Stimulated activated CD8-positive, alpha-beta memory T cell treated with anti-CD3 and anti-CD28 coated beads, Interleukin-7, amount 100 ng/mL, for 48 hours (primary cell): ENCODE measurements at places on chromosomes 12 and 14.
A peak's percentile ranks its signal among the peaks of the same experiment; 100 is the strongest.

- no peak for DNase-seq
Measured at GRCh38 chr12:90995010-90995409, 9.8 kb downstream of the EPYC start.

DNA sequence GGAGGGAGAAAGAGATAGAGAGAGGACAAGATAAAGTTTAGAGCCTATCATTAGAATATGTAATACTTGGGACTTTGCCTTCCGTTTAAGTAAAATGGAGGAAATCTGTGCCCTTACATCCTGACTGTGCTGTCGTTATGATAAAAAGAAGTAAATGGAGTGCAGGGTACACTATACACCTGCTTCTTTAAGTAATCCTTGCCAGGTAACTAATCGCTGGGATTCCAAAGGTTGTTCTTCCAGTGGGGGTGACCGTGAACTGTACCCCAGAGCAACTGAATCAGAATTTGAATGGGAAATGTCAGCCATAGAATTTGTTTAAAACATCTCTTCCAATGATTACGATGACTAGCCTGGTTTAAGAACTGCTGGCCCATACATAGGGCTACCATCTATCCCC, 126.1 kb upstream of the EEA1 start:
- no peak for DNase-seq

DNA sequence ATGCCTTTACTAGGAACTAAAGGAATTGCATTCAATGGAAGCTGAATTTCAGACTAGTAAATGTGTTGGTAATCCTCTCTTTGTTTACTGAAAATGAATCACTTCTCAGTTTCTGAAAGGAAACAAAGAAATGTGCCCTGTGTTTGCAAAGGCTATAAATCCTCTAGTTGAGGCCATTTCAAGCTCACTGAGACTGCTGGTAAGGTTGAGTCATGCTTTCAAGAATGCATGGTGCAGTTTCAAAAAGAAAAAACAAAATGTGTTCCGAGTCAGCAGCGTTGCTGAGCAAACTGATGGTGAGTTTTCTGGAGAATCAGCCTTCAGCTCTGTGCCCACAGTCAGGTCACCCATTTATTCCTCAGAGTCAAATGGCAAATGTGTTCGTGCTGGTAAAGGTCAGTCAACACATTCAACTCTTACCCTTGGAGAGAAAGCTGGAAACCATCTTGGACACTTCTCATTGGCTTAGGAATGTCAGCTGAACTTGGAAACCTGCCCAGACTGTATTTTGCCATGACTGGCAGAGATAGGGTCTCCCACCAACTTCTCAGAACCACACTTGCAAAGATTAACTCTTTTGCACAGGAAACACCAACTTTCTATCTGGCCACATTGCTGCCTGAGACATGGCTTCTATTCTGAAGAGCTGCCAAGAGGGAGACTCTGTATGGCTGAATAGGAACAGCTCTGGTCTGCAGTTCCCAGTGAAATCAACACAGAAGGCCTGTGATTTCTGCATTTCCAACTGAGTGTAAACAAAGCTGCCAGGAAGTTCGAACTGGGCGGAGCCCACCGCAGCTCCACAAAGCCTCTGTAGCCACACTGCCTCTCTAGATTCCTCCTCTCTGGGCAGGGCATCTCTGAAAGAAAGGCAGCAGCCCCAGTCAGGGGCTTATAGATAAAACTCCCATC, 484.4 kb downstream of the ATP23 start:
- DNase-seq = no peak

DNA sequence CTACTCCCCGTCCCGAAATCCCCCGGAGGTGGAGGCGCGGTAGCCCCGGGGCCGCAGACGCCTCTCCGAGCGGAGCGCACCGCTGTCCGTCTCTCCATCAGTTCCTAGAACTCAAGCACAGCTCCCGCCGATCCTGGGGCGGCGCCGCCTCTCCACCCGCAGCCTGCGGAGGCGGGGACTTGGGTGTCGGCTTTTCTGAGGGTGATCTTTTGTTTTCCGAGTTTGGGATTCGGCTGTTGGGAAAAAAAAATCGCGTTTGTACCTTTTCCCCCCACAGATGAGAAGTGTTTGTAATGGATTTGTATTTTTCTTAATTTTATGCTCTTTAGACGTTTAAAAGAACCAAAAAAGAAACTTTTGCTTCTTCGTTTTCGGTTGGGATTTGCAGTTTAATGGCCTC, 26.6 kb downstream of the LRCOL1 start:
- DNase-seq = no peak

DNA sequence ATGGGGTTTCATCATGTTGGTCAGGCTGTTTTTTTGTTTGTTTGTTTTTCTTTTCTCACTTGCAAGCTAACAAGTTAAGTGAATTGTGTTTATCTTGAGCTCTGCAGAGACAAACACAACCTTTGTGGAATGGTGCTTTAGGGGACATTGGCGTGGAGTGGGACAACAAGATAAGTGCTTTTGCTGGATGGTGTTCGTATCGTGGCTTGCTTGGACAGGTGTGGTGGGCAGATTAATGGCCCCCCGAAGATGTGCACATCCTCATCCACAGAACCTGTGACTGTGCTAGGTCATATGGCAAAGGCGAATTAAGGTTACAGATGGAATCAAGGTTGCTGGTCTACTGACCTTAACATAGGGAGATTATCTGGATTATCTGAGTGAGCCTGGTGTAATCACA, 7.0 kb downstream of the MLXIP start:
- no peak for DNase-seq

DNA sequence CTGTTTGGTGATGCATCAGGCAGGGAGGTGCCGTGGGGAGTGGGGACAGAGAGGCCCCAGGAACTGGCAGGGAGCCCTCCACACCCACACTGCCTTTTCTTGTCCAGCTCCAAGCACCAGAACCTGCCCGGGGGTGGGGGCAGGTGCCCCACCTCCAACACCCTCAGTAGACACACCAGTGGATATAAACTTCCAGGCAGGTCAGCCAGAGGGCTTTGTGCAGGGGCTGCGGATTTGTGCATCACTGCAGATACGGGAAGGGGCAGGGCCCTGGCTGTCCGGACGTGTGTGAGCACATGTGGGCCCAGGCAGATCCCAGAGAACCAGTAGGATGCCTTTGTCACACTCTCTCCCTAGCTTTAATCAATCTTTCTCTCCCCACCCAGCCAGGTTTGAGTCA, 1.3 kb upstream of the TGM1 start:
- no peak for DNase-seq

DNA sequence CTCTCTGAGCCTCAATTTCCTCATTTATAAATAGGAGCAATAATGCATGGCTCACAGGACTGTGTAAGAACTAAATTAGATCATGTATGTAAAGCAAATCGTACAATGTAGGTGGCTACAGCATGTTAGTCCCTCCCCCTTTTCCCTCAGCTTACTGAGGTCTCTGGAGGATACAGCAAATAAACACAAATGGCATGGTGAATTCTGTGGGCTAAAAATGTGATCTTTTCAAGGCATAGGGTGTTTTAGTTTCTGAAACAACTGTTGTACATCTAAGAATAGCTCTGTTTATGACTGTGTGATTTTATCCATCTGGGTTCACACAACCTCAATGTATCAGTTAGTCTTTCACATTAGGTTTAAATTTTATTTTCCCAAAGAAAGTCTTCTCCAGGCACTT, 121.2 kb upstream of the PLEKHG7 start:
- DNase-seq = no peak

DNA sequence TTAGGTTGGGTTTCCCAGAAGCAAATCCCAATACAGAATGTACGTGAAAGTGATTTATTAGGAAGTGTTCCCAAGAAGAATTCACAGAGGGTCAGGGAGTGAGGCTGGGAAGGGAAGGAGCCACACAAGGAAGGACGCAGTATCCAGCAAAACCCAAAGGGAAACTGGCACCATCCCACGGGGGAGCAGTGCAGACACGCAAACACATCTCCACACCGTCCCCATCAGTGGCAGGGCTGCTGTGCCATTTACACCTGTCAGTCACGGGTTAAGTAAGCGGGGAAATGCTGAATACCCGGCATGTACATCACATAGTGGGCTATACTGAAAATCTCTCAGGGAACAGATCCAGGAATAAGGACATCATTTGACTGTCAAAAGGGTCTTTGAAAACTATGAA, 93.9 kb downstream of the SLC38A1 start:
- no peak for DNase-seq

DNA sequence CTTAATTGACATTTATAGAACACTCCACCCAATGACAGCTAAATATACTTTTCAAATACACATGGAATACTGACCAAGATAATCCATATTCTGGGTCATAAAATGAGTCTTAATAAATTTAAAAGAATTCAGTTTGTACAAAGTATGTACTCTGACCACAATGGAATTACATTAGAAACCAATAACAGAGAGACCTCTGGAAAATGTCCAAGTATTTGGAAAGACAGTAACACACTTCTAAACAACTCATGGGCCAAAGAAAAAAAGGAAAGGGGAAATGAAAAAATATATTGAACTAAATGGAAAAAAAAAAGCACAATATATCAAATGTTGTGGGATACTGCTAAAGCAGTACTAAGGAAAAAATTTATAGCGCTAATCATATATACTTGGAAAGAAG, 52.0 kb downstream of the CRACR2A start:
- DNase-seq = no peak

- no peak for DNase-seq
Measured at GRCh38 chr14:24340606-24341005, 815 bp upstream of the RIPK3 start.

DNA sequence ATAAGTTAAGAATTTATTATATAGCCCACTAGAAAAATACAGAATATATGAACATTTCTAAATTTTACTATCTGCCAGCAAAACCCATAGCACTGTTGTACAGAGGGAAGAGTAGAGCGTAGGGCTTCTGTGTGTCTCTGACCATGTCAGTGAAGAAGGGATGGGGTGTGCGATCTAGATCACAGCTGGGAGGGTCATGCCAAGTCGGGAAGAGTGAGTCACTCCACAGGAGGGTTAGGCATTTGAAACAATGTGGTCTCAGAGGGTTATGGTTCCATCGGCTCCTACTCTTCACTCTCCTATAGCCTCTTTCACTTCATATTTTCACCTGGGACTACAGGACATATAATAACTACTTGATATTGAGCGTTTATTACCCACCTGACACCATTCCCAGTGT, 185.1 kb upstream of the DDHD1 start:
- no peak for DNase-seq

DNA sequence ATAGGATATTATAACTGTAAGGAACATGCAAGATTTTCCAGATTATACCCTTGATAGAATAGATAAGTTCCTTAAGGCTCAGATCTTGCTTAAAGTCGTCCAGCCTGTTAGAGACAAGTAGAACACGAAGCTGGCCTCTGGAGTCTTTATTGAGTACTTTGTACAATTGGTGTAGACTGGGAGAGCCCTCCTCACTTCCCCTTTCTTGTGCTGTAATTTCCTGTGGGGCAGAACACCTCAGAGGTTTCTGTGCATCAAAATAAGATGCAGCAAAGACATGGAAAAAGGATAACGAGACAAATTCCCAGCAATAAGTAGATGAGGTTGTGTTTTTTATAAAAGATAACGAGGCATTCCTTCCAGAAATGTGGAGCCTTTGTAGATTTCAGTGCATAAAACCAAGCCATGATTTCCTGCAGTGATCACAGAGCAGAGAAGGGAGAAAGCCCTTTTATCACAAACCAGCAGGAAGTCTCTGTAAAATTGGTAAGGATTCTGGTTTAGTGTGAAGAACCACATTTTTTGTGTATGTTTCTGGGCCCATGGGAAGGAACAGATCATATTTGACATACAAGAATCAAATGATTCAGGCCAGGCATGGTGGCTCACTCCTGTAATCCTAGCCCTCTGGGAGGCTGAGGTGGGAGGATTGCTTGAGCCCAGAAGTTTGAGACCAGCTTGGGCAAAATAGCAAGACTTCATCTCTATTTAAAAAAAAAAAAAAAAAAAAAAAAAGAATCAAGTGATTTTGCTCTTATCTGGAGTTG, 18.0 kb downstream of the GPRC5A start:
- no peak for DNase-seq

DNA sequence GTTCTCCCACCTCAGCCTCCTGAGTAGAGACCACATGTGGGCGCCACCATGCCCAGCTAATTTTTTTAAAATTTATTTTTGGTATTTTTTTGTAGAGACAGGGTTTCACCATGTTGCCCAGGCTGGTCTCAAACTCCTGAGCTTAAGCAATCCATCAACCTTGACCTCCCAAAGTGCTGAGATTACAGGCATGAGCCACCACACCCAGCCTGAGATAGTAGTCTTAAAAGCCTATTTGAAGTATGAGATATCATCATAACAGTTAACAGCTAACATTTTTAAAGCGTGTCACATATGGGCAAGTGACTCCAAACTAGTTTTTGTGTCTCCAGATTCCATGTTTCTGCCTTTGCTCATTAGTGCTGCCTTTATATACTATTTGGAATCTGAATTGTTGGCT, 74.6 kb upstream of the WSCD2 start:
- no peak for DNase-seq

DNA sequence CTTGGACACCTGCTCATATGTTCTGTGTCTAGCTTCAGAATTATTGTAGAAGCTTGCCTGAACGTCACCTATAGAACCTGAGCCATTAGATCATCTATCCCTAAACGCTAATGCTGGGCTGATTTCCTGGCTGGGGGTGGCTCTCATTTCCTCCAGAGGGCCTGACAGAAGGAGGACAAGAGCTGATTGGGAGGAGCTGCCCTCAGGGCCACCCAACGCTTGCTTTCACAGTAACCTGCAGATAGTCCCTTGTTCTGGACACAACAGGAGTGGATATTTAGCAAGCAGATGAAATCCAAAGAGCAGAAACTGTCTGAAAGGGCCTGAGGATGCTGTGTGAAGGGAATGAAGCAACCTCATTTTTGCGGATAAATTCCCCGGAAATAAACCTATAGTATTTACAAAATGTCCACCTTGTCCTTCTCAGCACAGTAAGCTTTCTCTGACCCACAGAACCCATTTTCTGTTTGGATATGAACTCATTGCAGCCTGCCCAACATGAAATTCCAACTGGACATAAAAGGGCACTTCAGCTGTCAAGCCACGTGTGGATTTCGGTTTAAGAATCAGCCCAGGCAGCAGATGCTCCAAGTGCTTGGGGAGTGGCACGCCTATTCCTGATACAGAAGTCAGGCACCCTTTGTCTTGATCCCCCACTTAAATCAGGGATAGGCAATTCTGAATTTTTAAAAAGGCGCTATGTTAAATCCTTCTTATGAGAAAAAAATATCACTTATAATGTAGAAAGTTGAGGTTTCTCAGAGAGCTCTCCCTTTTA, 32.8 kb upstream of the TUBA1C start:
- DNase-seq = no peak

DNA sequence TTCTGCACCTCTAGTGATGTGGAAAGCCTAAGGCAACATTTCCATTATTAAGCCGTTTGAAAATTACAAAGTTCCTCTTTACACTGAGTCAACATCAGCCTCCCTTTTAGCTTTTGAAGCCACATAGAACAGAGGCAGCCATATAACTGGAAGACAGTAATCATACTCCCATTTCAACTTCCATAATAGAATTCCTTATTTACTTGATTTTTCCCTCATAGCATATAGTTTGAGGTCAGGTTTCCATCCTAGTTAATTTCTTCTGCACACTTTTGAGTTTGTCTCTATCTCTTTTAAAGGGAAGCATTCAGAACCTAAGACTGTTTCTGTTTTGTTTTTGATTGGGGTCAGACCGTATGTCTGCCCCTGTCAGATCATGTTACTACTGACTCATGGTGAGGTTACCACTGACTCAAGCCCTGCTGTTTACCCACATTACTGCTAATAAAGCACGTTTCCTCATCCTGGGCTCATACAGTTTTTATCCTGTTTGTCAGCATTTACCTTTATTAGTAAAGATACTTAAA, 161.0 kb downstream of the SLC38A4 start:
- peak; percentile 18 for DNase-seq
